A673 (cell line): ENCODE measurements at places on chromosomes 12 and 14. TPM values are rescaled to one million over a fixed set of nuclear protein-coding genes. Genes with fewer than 3 reads are reported as not detected.

RIPK3 gene
- total RNA-seq, result not detected in 2 replicates

- DNase-seq, result no peak
These were observed 458.3 kb downstream of the ETNK1 start for GRCh38 chr12:23083267-23083666.

DNA sequence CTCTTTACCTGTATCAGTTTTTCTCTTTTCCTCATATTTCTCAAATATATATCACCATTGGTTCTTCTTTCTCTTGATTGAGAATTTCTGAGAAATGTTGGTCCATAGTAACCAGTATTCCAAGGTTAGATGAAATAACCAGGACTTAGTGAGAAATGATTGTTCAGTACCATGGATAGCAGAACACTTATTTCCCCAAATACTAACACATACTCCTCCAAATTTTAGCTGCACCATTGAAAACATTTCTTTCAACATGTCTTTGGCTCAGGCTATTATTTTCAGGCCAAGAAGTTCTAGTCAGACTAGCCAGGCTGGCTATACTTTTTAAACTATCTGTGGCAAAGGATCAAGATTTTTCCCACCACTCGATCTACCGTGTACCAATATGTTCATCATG, 113.3 kb downstream of the PTPRO start:
- peak; percentile 28 for DNase-seq

GLT1D1 gene
- not detected in 2 replicates for total RNA-seq

GRCh38 chr14:58243790-58244555, 670 bp upstream of the PSMA3 start:
- peak; percentile 57 for DNase-seq

DNA sequence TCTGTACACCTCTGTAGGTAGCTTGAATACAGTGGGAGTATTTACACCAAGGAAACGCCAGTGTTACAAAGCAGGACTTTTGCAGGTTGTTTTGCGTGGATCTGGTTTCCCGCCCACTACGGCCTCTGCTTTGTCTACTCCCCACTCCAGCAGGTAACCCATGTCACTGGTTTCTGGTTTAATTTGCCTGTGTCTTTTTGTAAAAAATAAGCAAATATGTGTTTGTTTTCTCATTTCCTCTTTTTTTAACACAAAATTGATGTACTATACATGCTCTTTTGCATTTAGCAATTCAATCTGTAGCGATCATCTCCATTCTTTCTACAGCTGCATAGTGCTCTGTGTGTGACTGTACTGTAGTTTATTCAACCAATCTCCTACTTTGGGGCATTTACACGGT, 43.4 kb upstream of the SCN8A start:
- no peak for DNase-seq

DNA sequence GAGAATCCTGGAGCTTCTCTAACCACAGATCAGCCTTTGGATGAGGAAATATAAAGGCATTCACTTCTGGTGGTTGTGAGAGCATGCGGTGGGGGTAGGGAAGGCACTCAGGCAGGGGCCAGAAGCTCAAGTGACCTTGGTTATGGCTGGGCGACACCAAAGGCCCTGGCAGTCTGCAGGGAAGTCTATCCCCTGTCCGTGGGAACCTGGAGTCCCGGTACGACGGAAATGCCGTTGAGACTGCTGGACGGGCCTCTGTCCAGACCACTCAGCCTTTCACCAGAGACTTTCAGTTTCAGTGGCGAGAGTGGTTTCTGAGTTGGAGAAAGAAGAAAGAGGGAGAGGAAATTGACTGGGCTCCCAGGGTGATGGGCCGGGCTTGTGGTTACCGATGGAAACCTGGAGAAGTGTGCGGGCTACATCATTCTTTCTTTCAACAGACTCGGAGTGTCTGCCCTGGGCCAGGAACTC, 20.9 kb downstream of the ISCA2 start:
- DNase-seq, result no peak

DPY19L2 gene
- 4.2 and 7.5 TPM in 2 replicates for total RNA-seq

GRCh38 chr12:130847112-130847511, 8.1 kb upstream of the STX2 start:
- no peak for DNase-seq

DNA sequence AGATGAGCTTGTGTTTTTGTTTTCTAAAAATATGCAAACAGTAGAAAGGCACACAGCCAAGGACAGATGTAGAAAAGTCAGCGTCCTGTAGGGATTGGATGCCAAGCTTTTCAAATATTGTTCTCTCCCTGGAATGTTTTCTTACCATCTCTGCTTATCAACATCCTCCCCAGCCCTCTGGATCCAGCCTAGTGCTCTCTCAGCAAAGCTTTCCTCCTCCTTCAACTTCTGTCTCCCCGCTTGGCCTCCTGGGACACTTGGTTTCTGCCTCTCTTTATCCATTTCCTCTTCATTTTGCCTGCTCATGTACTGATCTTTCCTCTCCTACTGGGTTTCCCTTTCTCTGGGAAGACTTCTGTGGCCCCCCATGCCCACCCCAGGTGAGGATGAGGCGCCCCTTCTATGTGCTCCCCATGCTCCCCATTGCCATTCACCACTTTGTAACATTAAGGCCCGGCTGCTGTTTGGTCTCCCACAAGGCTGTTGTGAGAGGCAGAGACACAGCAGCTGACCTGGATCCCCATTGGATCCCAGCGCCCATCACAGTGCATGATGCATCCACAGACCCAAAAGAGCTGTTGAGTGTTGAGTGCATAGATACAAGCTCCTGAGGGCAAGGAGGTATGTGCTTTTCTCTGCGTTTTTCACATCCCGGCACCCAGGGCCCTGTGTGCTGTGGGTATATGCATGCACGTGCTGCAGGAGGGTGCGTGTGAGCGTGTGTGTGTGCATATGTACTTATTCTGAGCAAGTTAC, 38.2 kb downstream of the EVL start:
- DNase-seq, result no peak

DNA sequence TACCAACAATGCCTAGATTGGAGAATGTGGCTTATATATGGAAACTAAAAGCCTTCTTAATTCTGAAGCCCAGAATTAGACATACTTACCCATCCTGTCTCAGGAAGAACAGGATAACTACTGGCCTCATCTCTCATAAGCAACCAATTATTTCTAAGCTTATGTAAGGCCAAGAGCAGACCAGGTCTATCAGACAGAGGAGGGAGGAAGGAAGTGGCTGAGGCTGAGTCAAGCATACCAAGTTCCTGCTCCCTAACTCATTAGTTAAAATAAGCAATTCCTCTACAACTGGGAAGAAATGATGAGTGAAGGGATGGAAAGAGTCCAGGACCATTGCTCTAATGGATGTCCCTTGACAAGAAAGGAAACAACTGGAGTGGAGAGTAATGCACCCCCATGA, 27.0 kb upstream of the INSM2 start:
- no peak for DNase-seq

DNA sequence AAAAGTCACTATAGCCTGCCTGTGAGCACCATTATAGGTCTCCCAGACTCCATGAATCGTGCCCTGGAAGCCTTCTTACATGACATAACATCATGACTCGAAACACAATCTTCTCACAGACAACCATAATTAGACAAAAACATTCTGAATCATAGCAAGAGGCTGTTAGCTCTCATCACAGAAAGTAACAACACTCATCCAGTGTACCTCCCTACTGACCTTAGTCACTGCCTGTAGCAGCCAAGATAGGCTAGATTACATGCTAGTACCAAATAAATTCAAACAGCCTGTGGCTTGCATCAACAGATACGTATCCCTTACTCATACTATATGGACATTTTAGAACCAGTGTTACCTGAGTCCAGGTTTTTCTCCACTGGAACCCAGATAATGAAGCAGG, 663.8 kb upstream of the FOXG1 start:
- DNase-seq, result no peak

RNASE3 gene
- total RNA-seq, result not detected in 2 replicates

OTOGL gene
- total RNA-seq, result 0.26 and 0.73 TPM in 2 replicates

- peak; percentile 56 for DNase-seq
These were observed 498.4 kb downstream of the RMST start for GRCh38 chr12:97960741-97961608.

GRCh38 chr14:94728950-94729349, 41.0 kb downstream of the GSC start:
- DNase-seq, result no peak

GRCh38 chr12:58248599-58248998, 307.2 kb downstream of the ATP23 start:
- DNase-seq, result no peak

DNA sequence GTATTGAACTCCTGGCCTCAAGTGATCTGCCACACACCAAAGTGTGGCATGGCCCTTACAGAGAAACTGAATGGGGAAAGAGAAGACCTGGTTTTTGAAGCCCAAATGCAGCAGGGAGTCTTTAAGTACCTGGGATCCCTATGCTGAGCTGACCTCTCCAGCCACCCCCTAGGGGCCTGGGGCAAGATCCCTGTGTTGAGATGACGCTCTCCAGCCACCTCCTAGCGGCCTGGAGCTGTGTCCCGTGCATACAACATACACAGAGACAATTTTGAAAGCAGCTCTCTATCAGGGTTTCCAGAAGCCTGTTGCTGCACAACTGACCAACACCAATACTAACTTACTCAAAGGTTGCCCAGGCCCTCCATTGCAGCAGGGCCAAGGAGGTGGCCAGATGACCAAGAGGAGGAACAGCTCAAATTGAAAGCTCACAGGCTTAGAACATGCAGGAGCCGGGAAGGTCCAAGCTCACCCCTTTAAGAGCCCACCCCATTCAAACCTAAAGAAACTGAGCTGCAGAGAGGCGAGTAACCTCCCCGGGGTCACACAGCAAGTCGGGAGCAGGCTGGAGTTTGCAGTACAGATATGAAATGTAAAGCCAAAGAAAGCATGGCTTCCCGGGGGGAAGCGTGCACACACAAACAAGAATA, 31.5 kb downstream of the TTC7B start:
- DNase-seq, result no peak

LIN52 gene
- 15.1 and 16.9 TPM in 2 replicates for total RNA-seq

- DNase-seq, result no peak
These were observed 8.3 kb downstream of the SLC38A2 start for GRCh38 chr12:46364300-46364696.

ATP5MC2 gene
- 447 and 450 TPM in 2 replicates for total RNA-seq

DNA sequence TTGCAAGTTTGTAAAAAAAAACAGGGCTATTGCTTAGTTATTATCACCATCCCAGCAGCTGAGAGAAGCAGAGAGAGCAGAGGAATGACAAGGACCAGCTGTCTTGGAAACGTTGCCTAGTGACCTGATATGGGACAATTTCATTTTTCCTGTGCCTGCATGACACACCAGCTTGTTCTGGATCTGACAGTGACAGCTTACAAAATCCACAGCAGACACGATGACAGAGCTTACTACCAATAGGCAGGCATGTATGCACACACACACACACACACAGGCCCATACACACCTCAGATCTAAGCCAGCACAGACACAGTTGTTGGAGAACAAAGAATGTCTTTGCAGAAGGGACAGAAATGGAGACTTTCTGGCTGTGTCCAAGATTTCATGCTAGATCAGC, 25.4 kb downstream of the HSPB8 start:
- no peak for DNase-seq

- no peak for DNase-seq
These were observed 822 bp upstream of the RDH5 start for GRCh38 chr12:55719371-55719770.

RHEBL1 gene
- 1.3 and 1.6 TPM in 2 replicates for total RNA-seq

LMO3 gene
- 36.2 and 37.6 TPM in 2 replicates for total RNA-seq

DNA sequence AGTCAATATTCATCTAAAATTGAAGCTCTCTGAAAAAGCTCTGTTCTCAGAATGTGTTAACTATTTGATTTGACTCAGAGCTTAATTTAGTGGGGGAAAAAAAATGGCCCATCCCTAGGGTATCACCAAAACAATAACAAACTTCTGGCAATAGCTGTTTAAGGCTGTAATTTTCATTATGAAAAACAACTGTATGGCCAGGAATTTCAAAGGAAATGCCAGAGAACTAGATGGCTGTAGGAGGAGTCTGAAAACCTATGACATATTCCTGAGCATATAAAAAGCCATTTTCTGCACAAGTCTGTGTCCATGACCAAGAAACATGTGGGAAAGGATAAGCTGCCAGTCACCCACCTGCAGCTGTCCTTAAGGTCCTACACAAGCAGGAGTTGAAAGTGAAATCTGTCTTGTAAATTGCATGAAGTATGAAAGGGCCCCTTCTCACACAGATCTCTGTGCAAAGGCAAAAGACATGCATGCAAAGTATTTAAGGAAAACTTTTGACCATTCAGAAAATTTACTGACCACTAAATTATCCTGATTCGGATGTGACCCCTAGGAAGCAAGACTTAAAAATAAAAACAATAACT, 299.1 kb downstream of the BTG1 start:
- no peak for DNase-seq

CIROP gene
- total RNA-seq, result not detected in 2 replicates

STYK1 gene
- total RNA-seq, result 0.77 and 0.94 TPM in 2 replicates

- no peak for DNase-seq
These were observed 50.7 kb upstream of the CSRP2 start for GRCh38 chr12:76929499-76929898.

GPR68 gene
- 0.15 and 0.30 TPM in 2 replicates for total RNA-seq

GRCh38 chr12:51884676-51885229, 3.1 kb upstream of the ANKRD33 start:
- DNase-seq, result no peak

PELI2 gene
- total RNA-seq, result 5.5 and 8.1 TPM in 2 replicates

GRCh38 chr12:6827982-6828780, at the start of gene P3H3:
Gene P3H3 (plus strand): TSS chr12:6828407. CDS start chr12:6828441, 34 bp downstream.
- DNase-seq, result peak; percentile 76

DNA sequence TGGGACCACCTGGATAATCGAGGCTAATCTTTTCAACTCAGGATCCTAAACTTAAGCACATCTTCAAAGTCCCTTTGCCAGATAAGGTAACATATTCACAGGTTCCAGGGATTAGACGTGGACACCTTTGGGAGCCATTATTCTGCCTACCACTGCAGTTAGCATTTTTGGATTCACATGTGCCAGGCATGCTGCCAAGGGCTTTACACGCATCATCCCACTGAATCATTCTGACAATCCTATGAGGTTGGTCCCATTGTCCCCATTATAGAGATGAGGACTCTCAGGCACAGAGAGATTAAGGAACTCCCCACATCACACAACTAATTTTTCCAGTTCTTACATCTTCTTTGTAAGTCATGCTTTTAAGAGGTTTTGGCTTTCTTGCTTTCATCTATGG, 34.5 kb downstream of the RTN1 start:
- peak; percentile 24 for DNase-seq

DNA sequence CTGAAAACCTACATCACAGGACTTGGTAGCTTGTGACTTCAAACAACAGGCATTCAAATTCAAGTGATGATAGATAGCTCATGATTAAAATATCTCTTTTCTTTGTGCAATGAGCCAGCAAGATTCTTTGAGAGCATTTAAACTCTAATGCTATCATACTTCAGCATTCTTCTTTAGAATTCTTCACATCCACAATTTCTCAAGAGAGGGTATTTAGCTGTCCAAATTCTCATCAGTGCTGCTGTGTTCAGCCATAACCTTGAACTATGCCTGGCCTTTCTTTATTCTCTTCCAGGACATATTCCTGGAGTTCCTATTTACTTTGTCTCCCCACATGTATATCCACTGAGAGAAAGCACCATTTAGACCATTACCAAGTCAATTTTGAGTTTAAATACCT, 321.1 kb downstream of the EGLN3 start:
- DNase-seq, result no peak

- DNase-seq, result peak; percentile 53
These were observed 12.7 kb downstream of the OSBPL8 start for GRCh38 chr12:76546889-76547288.

TMEM30B gene
- 0.15 and 0.24 TPM in 2 replicates for total RNA-seq

PEX5 gene
- total RNA-seq, result 36.9 and 42.7 TPM in 2 replicates

DIO2 gene
- total RNA-seq, result 0.09 TPM in 1 of 2 replicates, not detected in the other
